ENCODE measurements at places on chromosomes 6 and 20. TPM values are rescaled to one million over a fixed set of nuclear protein-coding genes. Genes with fewer than 3 reads are reported as not detected.

TMEM74B gene
- total RNA-seq = 0.79 TPM

MUC22 gene
- not detected for total RNA-seq

CD2AP gene
- 78.5 TPM for total RNA-seq

TRIM15 gene
- not detected for total RNA-seq

KCNK15 gene
- 0.07 TPM for total RNA-seq

POM121L2 gene
- not detected for total RNA-seq

TULP1 gene
- total RNA-seq = not detected

PPIL6 gene
- 0.27 TPM for total RNA-seq

SLCO4A1 gene
- 5.9 TPM for total RNA-seq

BTBD9 gene
- total RNA-seq = 17.4 TPM

CDH26 gene
- total RNA-seq = not detected

FOXC1 gene
- 28.7 TPM for total RNA-seq

PMEPA1 gene
- total RNA-seq = 11.3 TPM

CDH4 gene
- 5.7 TPM for total RNA-seq

VARS2 gene
- total RNA-seq = 16.0 TPM

IYD gene
- not detected for total RNA-seq

PNPLA1 gene
- total RNA-seq = not detected

HSPA12B gene
- 23.8 TPM for total RNA-seq

SMLR1 gene
- not detected for total RNA-seq

FAM162B gene
- 0.36 TPM for total RNA-seq

OVOL2 gene
- total RNA-seq = not detected

RPS6KA2 gene
- total RNA-seq = 107 TPM

PLCB4 gene
- 3.5 TPM for total RNA-seq

PEDS1 gene
- 35.5 TPM for total RNA-seq

MAS1 gene
- not detected for total RNA-seq

SLC35B3 gene
- total RNA-seq = 21.3 TPM

OLIG3 gene
- total RNA-seq = not detected

DEK gene
- total RNA-seq = 218 TPM

CTCFL gene
- total RNA-seq = not detected

LHFPL5 gene
- total RNA-seq = not detected

AKAP12 gene
- total RNA-seq = 460 TPM

EYS gene
- total RNA-seq = not detected

OSER1 gene
- total RNA-seq = 39.3 TPM

RAB32 gene
- 103 TPM for total RNA-seq

TBX18 gene
- 41.4 TPM for total RNA-seq

R3HDML gene
- total RNA-seq = not detected

RIPOR3 gene
- total RNA-seq = not detected

NRN1 gene
- total RNA-seq = 8.6 TPM

OSTM1 gene
- 24.8 TPM for total RNA-seq

ADGB gene
- not detected for total RNA-seq

GHRH gene
- total RNA-seq = not detected

ARMH2 gene
- total RNA-seq = not detected

PROKR2 gene
- not detected for total RNA-seq

MUC21 gene
- not detected for total RNA-seq

NRM gene
- 13.1 TPM for total RNA-seq

SCRT2 gene
- not detected for total RNA-seq

LAMA5 gene
- 108 TPM for total RNA-seq

HIVEP1 gene
- total RNA-seq = 51.1 TPM

HAO1 gene
- total RNA-seq = not detected

PGBD1 gene
- 9.1 TPM for total RNA-seq

DNMT3B gene
- total RNA-seq = 6.2 TPM

KIF6 gene
- under 0.01 TPM for total RNA-seq

BANF2 gene
- not detected for total RNA-seq

SIRPD gene
- total RNA-seq = not detected

IL17A gene
- not detected for total RNA-seq

MAP3K4 gene
- total RNA-seq = 34.0 TPM
